ENCODE measurements at places on chromosomes 3 and 15. TPM values are rescaled to one million over a fixed set of nuclear protein-coding genes. Genes with fewer than 3 reads are reported as not detected.

DNA sequence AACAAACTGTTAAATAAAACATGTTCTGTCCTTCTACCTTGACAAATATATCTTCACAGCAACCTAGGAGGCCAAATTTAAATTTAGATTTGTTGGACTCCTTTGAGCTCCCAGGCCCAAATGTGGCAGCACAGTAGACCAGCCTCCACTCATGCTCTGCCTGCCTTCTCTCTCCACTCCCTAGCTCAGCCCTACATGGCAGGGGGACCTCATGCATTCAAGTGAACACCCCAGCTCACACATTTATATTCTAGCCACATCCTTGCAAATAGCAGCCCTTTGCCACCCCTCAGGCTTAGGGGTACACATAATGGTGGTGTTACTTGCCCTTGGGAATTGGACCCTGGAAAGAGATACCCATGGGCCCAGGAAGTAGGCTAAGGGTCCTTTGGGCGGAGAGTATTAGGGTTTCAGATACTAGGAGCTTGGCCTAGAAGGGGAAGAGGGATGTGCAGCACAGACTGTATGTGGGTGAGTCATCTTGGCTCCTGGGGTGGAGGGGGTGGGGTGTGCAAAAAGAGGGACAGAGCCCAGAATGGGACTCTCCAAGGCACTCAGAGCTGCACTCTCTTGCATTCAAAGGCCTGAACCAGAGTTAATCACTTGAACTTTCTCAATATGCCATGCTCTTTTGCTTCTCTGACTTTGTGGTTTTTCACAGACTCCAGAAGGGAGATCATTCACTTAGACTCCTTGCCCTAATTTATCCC lies 268.4 kb upstream of the ROPN1 start:
- no peak for DNase-seq

- DNase-seq: no peak
Measured at GRCh38 chr15:72758182-72758581, 25.4 kb downstream of the ADPGK start.

- peak; percentile 73 for DNase-seq
Measured at GRCh38 chr15:70096215-70097062, 1.3 kb downstream of the TLE3 start.

GRCh38 chr15:39242345-39242744 lies 338.5 kb upstream of the THBS1 start:
- DNase-seq: no peak

The NFKBIZ gene
- 74.9 TPM for total RNA-seq

The GP9 gene
- not detected for total RNA-seq

GRCh38 chr3:85387913-85388505 lies 429.2 kb downstream of the CADM2 start:
- DNase-seq: no peak

The CLSTN2 gene
- total RNA-seq: not detected

The FNDC3B gene
- 17.8 TPM for total RNA-seq

DNA sequence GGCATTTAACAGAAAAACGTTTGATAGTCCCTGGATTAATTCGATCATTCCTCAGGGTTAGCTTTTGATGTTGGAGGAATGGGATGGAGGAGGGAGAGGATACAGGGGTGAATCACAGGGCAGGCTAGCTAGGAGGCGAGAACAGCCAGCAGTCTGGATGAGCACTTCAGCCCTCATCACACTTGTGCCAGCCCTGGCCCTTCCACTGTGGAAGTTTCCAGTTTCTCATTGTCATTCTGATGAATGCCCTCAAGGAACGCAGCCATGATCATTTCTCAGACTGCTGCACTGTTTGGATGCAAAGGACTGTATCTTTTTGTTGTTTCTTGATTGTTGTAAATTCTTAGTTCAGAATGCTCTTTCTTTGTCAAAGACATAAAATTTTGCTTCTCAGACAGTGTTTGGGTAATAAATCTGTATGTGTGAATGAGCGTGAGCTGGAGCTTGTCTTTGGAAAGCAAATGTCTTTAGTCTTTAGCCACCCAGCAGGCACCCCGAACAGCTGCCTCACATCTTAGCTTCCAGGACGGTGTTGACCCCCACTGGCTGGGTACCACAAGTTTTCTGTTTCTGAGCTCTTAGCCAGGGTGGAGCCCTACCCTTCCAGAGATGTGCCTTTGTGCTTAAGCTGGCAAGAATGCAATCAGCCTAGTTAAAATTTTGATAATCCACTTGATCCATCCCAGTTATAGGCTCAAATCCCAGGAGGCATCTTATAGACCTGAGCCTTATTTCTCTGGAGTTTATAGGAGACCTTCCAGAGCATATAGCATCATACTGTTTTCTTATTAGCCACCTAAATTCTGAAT lies 121.1 kb downstream of the PDCD6IP start:
- DNase-seq: no peak

- no peak for DNase-seq
Measured at GRCh38 chr3:83622526-83622925, 1336.3 kb upstream of the CADM2 start.

DNA sequence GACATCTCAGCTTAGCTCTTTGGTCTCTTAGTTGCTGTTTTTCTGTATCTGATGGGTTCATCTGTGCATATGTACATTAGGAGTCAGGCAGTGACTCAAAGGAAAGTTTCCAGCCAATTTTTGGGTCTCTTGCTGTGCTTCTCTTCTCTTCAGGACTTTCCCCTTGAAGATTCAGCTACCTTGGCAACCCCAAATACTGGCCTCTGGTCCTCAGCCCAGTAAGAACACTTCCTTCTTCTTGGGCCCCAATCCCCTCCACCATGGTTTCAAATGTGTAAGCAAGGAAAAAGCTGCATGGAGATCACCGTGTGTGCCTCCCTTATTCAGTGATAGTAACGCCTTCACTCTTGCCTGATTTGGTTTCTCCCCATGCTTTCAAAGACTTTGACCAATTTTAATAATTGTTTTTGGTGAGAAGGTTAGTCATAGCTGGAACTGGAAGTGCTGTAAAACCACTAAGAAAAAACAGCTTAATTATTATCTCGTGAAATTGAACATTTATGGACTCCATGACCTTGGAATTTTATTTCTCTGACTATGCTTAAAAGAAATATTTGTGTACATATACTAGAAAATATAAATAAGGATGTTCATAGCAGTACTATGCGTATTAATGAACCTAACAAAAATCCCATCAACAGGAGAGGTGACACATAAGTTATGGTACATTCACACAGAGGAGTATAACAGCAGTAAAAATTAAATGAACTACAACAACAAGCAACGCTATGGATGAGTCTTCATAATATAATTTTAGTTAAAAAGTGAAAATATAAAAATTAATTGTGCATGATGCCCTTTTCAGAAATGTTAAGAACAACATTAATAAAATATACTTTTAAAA lies 125.3 kb upstream of the BCL6 start:
- peak; percentile 45 for DNase-seq

- peak; percentile 76 for DNase-seq
Measured at GRCh38 chr3:106176734-106177133, 307.9 kb upstream of the CBLB start.

GRCh38 chr3:41424543-41425300 lies 225.4 kb downstream of the CTNNB1 start:
- no peak for DNase-seq

DNA sequence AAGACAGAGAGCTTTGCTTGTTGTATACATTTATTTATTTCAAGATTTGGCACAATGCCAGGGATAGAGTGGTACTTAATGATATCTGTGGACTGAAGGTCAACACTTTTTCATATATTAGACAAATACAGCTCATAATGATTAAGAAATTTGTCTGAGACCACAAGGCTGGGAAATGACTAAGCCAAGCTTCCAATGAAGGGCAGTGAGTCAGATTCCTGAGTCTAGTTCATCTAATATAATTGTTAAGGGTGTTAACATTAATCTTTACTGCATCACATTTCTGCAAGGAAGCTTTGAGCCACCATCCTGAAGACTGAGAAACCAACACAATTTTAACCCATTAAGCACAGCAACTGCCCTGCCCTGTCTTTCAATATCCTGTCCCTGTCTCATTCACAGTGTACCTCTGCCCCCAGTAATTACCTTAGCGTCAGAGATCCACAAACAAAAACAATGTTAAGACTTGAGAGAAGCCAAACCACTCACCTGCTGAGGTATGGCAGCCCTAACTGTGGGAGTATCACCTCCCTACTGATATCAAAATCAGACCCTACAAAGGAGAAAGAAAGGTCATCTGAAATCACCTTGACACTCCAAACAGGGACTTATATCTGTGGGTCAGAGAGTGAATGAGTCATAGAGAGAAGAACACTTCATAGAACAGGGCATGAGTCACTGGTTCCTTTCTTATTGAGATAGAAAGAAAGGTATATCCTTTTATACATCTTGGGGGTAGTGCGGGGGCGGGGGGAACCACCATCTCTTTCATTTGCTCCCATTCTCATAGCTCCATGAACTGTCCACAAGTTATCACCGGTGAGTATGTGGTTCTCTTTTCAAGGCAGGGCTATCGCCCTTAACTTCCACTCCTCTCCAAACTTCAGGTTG lies 74.7 kb downstream of the MAGI1 start:
- DNase-seq: peak; percentile 78

GRCh38 chr3:103791786-103792515 lies 1357.1 kb downstream of the ZPLD1 start:
- no peak for DNase-seq

DNA sequence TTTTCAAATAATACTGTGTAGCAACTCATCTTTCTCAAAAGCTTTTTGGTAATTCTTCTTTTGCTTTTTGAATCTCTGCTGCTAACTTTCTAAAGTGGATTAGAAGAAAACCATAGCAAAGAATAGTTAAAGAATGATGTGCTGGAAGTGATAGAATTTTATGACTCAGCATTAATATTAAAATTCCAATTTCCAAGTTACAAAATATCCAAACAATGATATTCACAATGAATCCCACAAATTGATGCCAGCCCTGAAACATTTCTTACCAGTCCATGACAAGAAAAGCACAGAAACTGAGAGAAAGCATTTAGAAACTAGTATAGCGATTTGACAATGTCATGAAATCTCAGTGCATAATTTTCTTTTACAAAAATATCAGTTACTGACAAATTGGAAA lies 482.2 kb downstream of the RBMS3 start:
- DNase-seq: no peak

The CCR9 gene
- total RNA-seq: not detected

- DNase-seq: no peak
Measured at GRCh38 chr3:126180477-126181397, at the start of gene ALDH1L1. TSS of gene ALDH1L1 (minus strand) at chr3:126180586. CDS start at chr3:126160979, 19,607 bp downstream.

Data from activated CD4-positive, alpha-beta memory T cell treated with anti-CD3 and anti-CD28 coated beads for 36 hours (primary cell).